ENCODE measurements at places on chromosomes 5 and 9. TPM values are rescaled to one million over a fixed set of nuclear protein-coding genes. Genes with fewer than 3 reads are reported as not detected.

OR1Q1 gene
- not detected for total RNA-seq

REEP2 gene
- total RNA-seq = 24.6 TPM

DNA sequence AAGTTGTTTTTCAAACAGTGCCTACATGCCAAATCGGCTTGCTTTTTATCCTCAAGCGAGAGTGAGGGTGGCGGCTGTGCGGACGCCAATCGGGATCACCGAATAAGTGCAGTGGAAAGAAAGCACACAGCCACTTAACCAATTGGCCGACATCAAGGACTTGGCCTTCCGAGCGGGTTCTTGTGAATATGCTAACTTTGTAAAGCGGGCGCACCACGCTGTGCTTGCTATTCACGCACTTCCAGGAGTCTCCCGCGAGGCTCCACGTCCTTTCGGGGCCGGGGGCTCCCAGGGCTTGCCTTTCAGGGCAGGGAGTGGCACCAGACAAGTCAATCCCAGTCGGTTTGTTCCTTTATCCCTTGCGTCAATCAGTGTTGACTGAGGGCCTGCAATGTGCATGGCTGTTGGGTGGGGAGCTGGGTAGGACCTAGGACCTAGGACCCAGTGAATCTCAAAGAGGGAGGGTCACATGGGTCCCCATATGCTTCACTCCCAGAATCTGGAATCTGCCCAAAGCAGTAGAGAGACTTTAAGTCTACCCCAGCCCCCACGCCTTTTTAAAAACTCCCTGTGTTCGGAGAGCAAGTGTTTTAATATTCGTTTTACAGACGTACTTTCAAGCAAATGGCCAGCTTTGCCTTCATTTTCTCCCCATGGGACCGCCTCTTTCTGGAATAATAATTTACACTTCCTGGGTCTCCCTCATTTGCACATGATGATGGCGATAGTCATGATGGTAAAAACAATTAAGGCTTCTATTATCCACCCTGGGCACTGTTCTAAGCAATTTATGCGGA lies 2.0 kb upstream of the GCNT4 start:
- DNase-seq = peak; percentile 74

- DNase-seq = peak; percentile 61
Observed at GRCh38 chr5:1411099-1411498, 34.1 kb downstream of the SLC6A3 start.

- peak; percentile 10 for DNase-seq
Observed at GRCh38 chr5:133705331-133705730, 93.0 kb upstream of the FSTL4 start.
